Endothelial cell (in vitro differentiated cells): ENCODE measurements at places on chromosomes 2 and 18.

GRCh38 chr2:98025481-98026037, 29.8 kb upstream of the TMEM131 start:
- no peak for DNase-seq

- no peak for DNase-seq
Measured at GRCh38 chr2:30786923-30787685, 20.1 kb downstream of the CAPN13 start.

- DNase-seq = no peak
Measured at GRCh38 chr2:231960810-231961348, 634 bp upstream of the DIS3L2 start.

DNA sequence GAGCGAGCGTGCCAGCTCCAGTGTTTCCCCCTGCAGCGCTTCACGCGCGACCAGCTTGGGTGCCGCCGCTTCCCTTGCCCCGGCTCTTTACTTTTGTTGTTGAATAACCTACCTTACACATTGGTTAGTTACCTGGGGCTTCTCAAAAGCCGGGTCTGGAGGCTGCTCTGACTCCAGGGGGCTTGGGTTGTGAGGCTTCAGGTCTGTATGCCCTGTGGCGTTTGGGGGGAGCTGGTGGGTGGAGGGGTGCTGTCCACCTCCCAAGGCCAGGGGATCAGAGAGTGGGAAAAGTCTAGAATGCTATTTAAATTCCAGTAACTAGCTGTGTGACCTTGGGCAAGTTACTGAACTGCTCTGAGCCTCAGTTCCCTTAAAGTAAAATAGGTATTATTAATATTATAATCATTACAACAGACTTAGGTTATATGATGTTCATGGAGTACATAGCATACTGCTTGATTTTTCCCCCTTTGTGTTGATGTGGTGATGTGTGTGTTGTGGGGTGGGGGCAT, 770 bp downstream of the LYPD6B start:
- DNase-seq = no peak

DNA sequence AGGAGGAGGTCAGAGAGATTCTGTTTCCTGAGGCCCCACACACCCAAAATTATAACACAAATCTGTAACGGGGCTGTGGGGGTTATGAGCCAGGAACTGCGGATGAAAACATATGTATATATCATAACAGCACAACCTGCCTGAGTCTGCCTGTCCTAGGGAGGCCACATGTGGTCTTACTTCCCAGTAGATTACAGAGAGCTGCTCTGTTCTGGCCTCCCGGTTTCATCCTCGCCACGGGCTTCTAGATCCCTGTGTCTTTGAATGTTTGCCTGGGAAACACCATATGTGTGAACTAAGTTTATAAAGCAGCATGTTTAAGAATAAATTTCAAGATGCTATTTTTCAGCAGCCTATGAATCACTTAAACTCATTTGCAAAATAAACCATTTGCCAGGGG, 124.0 kb downstream of the TMEM200C start:
- DNase-seq = no peak

DNA sequence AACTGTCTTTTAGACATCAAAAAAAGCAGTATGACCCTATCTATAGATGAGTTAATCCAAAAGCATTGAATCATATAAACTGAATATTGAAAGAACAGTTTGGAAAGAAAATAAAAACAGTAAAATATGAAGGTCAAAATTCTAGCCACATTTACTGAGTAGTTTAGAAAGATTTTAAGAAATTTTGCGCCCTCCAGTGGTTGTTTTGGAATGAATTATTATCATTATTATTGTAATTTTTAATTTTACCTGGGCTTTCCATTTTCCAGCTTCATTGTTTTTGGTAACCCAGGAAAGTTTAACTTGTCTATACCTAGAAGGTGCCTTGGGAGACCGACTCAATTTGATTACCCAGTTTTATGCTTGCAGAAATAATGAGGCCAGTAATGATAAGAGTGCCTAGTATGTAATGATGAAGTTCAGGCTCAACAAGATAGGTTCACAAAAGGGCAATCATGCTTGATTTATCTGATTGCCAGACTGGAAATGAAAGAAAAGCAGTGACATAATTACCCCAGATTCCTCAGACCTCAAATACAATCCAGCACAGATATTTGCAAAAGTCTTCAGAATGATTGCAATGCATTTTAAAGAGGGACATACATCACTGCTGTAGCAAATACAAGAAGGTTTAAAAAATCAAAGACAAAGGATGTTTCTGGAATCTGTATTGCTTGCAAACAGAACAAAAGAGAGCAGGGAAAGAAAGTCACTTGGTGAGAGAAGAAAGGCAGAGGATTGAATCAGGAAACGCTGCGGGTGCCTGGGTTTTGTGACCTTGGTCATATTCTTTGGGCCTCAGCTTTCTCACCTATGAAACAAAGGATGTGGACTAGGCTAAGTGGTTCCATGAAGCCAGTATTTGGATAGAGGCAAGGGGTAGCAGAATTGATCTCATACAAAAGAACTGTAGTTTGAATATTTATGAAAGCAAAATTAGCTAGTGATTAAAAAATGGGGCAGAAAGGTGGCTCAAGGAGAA, 153.8 kb downstream of the MAP2 start:
- no peak for DNase-seq

DNA sequence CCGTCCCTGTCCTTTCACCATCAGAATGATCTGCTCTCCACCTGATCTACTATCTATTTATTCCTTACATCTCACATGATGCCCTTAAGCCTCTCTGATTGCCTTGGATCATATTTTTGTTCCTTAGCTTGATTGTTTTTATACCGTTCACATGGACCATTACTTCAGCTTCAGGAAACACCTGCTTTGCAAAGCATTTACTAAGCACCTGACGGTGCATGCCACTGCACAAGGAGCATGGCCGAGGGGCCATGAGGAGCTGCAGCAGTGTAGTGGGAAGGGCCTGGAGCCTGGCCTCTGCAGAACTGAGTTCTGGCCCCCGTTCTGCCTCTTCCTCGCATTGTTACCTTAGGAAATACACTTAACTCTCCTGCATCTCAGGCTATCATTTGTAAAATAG, 124.1 kb upstream of the NDUFV2 start:
- DNase-seq = no peak

GRCh38 chr2:107785756-107786155, 40.9 kb upstream of the RGPD4 start:
- no peak for DNase-seq

DNA sequence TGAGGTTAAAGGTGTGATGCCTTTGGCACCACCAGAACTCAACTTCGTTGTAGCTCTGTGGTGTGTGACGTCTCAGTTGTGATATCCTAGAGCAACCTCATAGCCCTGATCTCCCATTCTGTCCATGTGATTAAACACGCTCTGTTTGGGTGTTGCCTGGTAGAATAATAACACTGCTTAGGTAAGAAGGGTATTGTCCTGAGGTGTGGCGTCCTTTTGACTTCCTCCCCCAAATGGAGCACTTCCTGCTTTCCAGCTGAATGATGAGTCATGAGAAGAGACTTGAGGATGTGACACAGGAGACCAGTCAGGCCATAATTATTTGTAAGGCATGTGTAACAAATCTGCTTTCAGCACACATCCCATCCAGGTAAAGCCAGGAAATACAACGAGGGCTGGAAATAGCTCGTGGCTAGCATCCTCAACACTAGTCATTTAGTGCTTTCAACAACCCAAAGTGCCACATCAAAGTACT, 100.7 kb downstream of the RAPGEF4 start:
- peak; percentile 24 for DNase-seq

- DNase-seq = no peak
Measured at GRCh38 chr2:55478610-55479304, 40.8 kb upstream of the CFAP36 start.

DNA sequence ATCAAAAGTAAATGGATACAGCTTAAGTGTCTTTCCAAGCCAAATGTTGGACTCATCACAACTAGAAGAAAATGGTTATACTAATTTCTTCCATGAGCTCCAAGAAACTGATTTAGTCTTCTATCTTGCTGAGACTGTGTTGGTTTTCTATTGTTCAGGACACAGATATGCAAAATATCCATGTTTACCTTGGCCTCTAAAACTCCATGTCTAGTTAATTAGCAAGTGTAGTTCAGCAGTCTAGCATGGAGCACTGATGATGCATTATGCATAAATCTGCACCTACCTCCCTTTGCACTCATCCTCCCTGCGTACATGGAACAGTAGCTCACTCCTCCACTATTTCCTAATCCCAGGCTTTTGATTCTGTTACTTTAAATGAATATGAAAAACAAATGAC, 731.4 kb upstream of the CHAC2 start:
- DNase-seq = no peak

GRCh38 chr2:179518830-179519229, 254.2 kb upstream of the SESTD1 start:
- DNase-seq = no peak

- DNase-seq = no peak
Measured at GRCh38 chr2:70746094-70746974, 21.7 kb downstream of the ADD2 start.

- no peak for DNase-seq
Measured at GRCh38 chr2:158914731-158915130, 53.7 kb upstream of the TANC1 start.

DNA sequence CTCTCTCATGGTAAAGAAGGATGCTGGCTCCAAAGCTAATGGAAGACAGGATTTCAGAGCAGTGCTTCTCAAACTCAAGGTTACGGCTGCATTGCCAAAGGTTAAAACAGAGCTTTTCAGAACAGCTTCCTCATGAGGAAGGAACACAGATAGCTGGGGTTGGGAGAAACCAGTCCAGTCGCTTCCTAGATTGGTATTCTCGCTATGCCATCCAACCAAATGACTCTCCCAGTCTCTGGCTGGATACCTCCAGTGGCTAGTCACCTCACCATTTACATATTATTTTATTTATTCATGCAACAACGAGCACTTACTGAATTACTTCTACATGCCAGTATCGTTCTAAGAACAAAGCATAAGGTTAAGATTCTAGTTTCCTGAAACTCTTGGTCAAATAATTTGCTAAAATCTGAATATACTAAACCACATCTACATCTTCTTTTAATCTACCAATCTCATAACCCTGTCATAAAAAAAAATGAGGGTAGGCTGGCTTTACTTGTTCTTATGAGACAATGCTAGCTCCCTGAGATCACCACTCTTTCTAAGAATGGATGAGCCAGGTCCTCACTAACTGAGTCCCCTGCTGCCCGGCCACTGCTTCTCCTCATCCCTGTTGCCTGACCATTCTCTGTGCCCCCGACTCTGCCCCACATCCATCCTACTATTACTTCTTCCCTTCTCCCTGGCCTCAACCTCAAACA, 20.4 kb downstream of the KDSR start:
- DNase-seq = no peak

DNA sequence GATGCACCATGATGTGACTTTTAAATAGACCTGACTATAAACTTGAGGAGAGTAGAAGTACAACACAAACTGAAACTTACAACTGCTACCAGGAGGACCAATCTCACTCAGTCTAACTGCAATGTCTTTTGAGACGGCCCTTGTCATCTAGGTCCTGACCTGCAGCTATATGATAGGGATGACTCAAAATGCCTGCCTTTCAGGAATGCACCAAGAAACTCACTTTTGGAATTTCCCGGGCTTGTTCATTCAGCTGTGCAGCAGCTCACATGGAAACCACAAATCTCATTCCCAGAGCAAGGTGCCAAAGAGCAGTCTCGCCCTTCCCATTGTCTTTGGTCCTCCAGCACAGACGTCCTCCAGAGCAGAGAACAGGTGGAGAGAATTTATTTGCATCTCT, 113.7 kb downstream of the SPOPL start:
- DNase-seq = no peak

GRCh38 chr18:8623549-8624106, 14.4 kb downstream of the RAB12 start:
- DNase-seq = no peak

- DNase-seq = no peak
Measured at GRCh38 chr2:119523383-119523951, 816 bp downstream of the SCTR start.

GRCh38 chr18:60549338-60549960, 176.9 kb upstream of the MC4R start:
- peak; percentile 36 for DNase-seq

DNA sequence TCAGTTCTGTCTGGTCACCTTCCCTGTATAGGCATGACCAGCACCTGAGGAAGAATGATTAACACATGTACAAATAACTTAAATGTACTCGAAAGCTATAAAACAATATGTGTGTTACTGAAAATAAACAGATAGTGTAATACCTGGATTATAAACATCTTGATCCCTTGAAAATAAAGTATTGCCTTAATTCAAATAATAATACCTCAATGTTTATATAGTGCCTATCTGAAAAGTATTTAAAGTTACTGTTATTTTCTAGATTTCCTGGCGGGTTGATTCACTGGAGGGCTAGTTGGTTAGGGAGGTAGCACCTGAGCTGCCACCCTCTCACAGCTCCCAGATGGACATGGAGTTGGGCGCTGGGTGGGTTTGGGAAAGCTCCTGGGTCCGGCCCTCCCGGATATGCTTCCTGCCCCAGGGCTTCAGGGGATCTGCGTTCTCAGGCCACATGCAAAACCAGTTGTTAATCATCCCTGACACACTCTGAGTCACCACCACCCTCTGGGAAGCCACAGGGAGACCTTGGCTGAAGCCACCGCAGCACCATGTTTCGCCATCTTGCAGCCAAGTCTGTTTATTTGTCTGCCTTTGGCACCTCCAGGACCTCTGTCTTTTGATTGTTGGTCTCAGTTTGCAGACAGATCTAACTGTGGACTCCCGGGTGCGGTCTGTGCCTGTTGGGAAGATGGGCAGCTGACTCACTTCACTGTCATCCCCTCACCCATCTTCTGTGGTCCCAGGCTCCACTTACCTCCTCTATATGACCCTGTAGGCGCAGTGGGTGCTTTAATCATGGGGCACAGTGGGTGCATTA, 35.3 kb downstream of the RAB31 start:
- DNase-seq = no peak

DNA sequence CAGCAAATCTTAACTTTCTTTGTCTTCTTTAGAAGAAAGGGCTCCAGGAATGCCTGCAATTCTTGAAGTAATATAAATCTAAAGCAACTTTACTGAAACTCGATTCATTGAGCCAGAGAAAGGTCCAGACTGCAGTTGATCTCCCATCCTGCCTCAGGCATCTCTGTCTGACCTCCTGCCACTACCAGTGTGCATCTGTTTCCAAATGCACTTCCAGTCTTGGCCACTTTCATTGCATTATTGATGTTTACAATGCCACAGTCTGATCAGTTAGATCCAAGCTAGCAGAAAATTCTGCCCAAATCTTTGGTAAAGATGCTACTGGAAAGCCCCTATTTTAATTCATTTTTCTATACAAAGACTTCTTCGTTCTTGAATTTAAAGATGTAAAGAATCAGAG, 158.0 kb downstream of the RAPGEF4 start:
- no peak for DNase-seq

- no peak for DNase-seq
Measured at GRCh38 chr2:23460993-23461392, 76.0 kb downstream of the KLHL29 start.

GRCh38 chr2:108922141-108922915, 66.7 kb downstream of the EDAR start:
- no peak for DNase-seq

- DNase-seq = no peak
Measured at GRCh38 chr2:24580561-24580960, 89.5 kb downstream of the NCOA1 start.

- DNase-seq = no peak
Measured at GRCh38 chr2:8239531-8240088, 442.2 kb upstream of the ID2 start.

- no peak for DNase-seq
Measured at GRCh38 chr2:50879457-50879856, 152.5 kb downstream of the NRXN1 start.

GRCh38 chr2:136917411-136917881, 152.1 kb downstream of the THSD7B start:
- DNase-seq = no peak
